ENCODE measurements at places on chromosomes 4 and X. TPM values are rescaled to one million over a fixed set of nuclear protein-coding genes. Genes with fewer than 3 reads are reported as not detected.

DNA sequence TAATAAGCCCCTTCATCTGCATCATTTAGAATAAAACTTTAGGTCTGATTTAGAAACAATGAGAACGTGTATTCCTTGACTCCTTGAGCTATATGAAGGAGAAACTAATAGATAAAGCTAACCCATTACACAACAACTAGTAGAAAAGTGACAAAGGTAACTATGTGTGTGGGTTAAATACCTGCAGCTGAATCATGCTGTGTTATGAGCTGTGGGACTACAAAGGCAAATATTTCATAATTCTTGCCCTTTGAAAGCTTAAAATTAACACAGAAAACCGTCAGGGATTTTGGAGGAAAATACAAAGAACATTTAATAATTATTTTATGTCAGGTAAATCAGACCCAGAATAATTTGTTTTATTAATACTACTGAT is 898 bp upstream of the NDP start:
- DNase-seq, result no peak

DNA sequence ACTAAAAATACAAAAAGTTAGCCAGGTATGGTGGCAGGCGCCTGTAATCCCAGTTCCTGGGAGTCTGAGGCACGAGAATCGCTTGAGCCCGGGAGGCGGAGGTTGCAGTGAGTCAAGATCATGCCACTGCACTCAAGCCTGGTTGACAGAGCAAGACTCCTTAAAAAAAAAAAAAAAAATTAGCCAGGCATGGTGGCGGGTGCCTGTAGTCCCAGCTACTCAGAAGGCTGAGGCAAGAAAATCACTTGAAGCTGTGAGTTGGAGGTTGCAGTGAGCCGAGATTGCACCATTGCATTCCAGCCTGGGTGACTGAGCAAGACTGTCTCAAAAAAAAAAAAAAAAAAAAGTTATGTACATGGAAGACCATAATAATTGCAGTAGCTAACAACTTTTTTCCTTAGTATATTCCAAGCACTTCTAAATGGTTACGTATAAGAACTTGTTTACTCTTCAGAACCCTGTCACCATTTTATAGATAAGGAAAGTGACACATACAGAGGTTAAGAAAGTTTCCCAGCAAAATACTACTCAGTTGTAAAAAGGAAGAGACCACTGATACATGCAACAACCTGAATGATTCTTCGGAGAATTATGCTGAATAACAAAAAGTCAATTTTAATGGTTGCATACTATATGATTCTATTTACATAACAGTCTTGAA is 24.5 kb downstream of the RUFY3 start:
- DNase-seq, result no peak

GRCh38 chr4:107648178-107648991 is 71.6 kb downstream of the PAPSS1 start:
- no peak for DNase-seq

Gene INTU
- 5.0 TPM for polyA plus RNA-seq

Gene TMEM187
- 8.6 TPM for polyA plus RNA-seq

Gene TIGD2
- 2.7 TPM for polyA plus RNA-seq

Gene NLGN3
- polyA plus RNA-seq, result 0.20 TPM

Measured in lung (tissue), 17 donors.